ENCODE measurements at places on chromosomes 6 and 20.

DNA sequence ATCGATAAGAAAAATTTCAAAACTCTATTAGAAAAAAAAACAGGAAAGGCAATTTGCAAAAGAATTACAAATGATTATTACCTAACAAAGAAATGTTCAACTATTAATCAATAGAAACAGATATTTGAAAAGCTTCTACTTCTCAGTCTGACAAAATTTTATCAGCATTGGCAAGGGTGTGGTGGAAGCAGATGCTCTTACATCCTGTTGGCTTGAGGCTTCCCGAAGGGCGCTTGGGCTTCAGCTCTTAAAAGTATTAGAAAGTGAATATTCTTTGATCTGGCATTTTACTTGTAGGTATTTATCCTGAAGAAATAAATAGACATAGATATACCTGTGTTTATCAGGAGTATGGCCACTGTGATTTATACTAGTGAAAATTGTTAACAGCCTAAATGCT is 38.7 kb downstream of the SLC35D3 start:
- no peak for DNase-seq

- DNase-seq: no peak
Observed at GRCh38 chr6:99114769-99115406, 167.1 kb upstream of the FBXL4 start.

DNA sequence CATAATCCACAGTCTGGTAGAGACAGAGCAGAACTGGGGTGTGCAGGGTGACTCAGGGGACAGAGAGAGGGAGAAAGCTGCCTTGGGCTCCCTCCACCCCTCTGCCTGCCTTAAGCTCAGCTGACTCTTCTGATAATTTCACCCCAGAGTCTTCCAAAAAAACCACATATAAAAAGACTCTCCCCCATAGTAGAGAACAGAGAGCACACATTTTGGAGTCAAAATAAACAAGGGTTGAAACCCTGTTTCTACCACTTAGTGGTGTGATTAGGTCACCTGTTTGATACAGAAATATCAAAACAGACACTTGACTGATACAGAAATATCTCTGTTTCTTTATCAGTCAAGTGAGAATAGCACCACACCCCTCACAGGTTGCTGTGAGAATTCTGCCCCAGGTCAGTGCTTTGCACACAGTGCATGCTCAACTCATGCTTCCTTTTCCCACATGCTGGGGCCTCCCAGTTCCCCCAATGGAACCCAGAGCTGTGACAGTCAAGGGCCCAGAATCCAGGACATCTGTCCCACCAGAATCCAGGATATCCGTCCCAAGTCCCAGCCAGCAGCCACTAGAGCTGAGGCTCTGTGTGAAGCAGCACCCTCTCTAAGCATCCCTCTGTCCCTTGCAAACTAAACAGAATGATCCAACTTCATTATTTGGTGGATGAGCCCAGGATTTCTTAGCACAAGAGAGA is 1.2 kb downstream of the TREML2 start:
- DNase-seq: no peak

- DNase-seq: no peak
Observed at GRCh38 chr6:167737205-167737830, 89.4 kb upstream of the AFDN start.

DNA sequence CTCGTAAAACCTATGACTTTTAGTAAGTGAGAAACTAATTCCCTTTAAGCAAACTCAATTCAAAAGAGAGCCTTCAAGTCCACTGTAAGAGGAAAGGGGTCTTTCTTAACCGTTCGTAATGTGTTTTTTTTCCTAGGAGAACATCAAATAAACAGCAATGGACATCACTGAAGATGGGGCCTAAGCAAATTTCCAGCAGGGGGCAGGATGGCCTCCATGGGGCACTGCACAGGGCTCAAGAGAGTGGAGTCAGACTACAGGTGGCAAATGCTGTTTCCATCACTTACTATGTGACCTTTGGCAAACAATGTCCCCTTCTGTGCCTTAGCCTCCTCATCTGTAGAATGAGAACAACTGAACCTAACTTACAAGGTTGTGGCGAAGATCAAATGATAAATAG is 88.7 kb downstream of the ARHGAP18 start:
- no peak for DNase-seq

DNA sequence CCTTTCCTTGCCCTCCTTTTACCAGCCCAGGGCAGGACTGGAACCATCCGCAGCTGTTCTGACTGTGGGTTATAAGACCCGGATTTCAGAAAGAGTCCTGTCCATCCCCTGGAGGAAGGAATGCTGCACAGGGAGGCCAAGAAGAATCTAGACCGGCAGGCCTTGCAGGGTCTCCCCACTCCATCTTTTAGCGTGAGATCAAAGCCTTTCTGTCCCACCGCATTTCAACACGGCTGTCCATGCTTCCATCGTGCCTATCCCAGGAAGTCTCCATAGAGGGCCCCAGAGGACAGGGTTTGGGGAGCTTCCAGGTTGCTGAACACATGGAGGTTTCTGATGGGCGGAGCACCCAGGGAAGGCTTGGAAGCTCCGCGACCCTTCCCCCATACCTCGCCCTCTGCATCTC is 79.3 kb upstream of the AGPAT4 start:
- DNase-seq: no peak

DNA sequence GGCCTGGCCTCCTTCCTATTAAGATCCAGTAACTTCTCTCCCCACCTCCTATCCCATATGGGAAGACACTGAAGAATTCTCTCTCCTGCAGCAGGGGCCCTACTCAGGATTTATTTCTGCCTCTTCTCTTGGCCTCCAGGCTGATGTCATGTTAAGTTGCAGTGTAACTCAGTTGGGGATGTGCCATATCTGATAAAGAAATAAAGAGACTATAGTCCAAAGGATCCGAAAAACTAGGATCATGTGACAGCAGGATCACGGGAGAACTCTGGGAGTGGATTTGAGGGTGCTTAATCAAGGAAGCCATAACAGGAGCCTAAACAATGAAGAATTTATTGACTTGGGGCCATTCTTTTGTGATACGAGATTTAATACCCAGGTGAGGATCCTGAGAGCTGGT is 38.5 kb upstream of the TGM6 start:
- DNase-seq: no peak

DNA sequence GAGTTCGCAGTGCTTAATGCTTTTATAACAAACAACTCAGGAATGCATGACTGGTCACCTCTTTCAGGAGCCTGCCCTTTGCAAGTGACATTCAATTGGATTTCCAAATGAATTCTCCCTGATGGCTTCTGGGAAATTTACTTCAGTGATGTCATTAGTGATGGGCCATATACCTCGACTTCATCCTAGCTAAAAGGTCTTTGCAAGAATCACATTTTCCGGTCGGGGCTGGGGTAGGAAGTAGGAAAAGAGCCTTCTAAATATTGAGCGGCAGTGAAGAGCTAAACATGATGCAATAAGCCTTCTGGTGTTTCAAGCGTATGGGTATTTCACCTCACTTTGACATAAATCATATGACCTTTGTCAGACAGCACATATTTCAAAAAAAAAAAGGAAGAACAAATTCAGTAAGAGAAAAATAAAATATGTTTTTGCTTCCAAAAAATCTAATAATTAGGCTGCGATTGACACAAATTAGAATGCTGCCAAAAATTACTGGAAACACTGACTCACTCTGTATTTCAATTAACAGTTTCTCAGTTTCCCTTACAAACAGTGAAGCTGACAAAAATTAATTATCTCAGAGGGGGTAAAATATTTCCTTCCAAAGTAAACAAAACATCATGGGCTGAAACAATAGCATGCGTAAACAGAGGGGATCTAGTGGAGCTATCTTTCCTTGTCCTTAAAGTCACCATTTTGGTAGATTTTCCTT is 39.8 kb downstream of the ADTRP start:
- DNase-seq: no peak

All from sciatic nerve (tissue), 2 donors.